T-helper 9 cell (primary cell): ENCODE measurements at places on chromosomes 1 and 21.

DNA sequence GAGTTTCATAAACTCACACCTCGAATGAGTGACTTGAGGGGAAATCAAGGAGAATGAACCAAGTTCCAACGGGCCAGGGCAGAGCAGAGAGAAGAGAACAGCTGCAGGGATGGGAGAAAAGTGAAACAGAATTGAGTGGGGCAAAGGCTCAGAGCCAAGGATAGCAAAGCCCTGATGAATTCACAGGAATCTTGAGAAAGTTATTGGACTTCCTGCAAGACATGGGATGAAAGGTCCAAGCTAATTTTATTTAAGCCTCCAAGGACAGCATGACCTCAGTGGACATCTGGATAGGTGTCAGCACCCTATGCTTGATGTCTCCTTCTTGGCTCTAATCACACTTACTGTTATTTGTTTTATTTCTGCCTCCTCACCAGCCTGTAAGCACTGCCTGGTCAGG, 43.0 kb upstream of the RAVER2 start:
- DNase-seq, result no peak

DNA sequence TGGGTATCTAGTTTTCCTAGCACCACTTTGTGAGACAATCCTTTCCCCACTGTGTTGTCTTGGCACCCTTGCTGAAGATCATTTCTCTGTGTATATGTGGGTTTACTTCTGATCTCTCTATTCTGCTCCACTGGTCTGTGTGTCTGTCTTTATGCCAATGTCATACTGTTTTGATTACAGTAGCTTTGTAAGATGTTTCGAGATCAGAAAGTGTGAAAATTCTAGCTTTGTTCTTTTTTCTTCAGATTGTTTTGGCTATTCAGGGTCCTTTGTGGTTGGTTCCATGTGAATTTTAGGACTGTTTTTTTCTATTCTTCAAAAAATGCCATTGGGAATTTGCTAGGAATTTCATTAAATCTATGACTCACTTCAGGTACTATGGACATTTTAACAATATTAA, 116.2 kb downstream of the KIF26B start:
- DNase-seq, result no peak

- DNase-seq, result no peak
Observed at GRCh38 chr1:106676021-106676420, 380.5 kb upstream of the PRMT6 start.

GRCh38 chr1:59242370-59242769, 54.5 kb upstream of the FGGY start:
- no peak for DNase-seq

GRCh38 chr1:172821609-172822274, 162.8 kb downstream of the FASLG start:
- no peak for DNase-seq

DNA sequence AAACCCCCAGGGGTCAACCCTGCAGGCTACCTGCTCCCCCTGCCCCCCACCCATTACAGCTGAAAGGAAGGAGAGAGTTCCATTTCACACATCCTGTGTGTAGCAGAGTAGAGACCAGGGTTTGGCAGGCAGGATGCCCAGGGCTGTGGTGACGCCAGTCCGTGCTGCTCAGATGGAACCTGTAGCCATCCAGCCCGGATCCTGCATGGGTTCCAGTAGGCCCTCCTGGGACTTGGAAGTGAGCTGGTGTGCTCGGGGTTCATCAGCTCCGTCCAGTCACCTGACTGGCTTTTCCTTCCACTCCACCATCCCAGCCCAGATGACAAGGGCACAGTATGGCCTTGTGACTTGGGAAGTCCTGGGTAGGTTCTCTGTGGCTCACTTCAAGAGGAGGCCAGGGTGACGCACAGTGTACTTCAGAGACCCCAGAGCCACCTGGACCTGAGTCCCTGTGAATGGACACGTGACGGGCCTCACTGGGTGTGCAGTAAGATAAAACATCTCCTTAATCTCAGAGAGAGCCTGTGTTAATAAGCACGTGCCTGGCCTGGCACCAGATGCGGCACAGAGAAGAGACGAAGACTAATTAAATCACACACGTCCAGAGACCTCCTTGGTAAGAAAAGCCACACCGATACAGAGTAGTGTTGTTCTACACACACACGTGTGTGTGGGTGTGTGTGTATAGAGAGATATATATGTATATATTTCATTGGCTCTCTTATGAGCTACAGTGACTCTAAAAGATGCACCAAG, 16.0 kb downstream of the ITPKB start:
- no peak for DNase-seq

DNA sequence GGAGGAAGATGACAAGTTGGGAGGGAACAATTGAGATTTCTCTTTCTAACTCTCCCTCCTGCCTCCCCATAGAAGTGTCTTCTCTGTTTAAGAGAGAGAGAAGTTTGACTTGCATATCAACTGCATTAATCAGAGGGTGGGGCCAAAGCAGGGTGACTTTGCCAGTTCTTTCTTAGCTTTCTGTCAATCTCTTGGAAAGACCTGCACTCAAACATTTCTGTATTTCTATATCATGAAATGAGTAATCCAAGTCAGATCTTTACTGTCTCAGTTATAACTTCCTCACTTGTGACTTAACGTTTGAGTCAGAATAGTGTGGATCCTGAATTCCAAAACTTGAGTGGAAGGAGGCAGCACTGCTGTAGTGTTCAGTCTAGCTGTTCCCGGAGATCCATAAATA, 180.8 kb upstream of the KCNK2 start:
- DNase-seq, result no peak

GRCh38 chr1:78003070-78003746, 1.5 kb upstream of the DNAJB4 start:
- no peak for DNase-seq

DNA sequence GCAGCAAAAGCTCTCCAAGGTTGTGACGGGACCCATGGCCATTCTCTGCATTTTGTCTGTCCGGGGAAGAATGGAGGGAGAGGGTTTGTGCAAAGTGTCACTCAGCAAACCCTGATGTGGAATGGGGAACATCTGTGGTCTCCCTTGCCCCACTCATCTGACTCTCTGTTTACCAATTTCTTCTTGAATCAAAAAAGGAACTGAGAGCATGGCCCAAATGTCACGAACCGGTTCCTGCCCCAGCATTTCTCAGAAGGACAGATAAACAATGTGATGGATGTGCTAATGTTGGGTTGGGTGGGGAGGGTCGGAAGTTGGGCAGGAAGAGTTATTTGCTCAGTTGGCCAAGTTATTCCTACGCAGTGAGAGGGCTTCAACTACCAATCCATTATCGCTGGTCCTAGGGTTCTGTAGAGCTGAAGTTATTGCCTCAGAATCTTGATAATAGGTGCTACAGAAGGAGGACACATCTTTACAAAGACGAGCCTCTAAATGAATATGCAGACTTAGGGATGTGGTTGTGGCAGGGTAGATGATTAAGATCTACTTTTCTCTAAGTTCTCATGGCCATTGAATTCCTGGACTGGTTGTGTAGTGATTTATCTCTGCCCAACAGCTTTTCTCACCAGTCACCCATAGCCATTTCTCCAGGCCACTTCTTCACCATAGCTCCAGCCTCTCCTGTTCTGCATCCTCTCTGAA, 9.6 kb upstream of the DUSP12 start:
- DNase-seq, result no peak

- no peak for DNase-seq
Observed at GRCh38 chr1:26913754-26914619, at the start of gene NR0B2. TSS of gene NR0B2 (minus strand) at chr1:26913975. CDS start at chr1:26913940, 35 bp downstream.
